ENCODE measurements at places on chromosomes 1 and 21. TPM values are rescaled to one million over a fixed set of nuclear protein-coding genes. Genes with fewer than 3 reads are reported as not detected.

DNA sequence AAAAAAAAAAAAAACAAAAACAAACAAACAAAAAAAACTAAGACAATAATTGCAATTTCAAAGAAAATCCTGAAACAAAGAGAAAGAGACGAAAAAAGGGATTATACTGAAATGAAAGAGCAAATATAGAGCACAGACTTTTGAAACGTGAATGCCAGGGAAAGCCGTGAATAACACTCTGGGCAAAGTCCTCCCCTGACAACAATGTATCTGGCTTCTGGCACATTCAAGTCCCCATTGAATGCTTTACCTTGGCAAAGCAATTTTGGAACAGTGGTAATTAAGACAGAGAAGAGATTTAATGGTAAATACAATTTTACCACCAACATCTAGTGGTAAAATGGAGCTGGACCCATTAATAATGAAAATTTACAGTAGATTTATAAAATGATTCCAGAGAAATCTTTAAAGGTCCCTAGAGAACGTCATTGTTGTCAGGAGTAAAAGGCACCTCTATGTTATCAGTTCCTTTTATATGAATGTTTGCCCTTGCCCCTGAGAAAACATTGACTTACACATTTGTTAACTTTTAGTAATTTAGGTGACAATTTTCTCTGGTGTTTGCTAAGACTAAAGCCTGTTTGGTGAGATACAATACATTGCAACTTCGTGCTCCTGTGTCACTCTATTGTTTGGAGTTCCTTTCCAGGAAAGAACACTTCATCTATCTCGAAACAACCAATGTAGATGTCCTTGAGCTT is 89.7 kb downstream of the GREM2 start:
- DNase-seq, result no peak

DNA sequence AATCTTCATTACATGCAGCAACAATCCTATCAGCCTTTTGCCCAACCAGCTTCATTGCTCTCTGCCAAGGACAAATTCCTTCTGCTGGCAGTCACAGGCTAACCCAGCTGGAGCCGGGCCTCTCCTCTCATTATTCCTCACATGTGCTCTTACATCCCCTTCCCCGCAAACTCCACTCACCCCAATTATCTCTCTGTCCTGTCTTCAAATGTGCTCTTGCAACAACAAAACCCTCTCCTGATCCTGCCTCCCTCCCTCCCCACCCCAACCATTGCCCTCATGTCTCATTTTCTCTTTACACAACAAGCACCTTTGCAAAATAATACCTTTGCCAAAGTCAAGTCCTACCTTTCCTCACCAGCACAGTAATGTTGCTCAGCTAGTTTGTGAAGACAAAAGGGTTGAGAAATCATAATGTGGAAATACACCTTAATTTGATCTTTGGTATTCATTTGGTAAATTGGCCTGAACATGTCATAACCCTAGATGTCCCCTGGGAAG is 36.0 kb upstream of the DHCR24 start:
- DNase-seq, result no peak

GRCh38 chr21:25062061-25062460 is 545.2 kb downstream of the MRPL39 start:
- no peak for DNase-seq

DNA sequence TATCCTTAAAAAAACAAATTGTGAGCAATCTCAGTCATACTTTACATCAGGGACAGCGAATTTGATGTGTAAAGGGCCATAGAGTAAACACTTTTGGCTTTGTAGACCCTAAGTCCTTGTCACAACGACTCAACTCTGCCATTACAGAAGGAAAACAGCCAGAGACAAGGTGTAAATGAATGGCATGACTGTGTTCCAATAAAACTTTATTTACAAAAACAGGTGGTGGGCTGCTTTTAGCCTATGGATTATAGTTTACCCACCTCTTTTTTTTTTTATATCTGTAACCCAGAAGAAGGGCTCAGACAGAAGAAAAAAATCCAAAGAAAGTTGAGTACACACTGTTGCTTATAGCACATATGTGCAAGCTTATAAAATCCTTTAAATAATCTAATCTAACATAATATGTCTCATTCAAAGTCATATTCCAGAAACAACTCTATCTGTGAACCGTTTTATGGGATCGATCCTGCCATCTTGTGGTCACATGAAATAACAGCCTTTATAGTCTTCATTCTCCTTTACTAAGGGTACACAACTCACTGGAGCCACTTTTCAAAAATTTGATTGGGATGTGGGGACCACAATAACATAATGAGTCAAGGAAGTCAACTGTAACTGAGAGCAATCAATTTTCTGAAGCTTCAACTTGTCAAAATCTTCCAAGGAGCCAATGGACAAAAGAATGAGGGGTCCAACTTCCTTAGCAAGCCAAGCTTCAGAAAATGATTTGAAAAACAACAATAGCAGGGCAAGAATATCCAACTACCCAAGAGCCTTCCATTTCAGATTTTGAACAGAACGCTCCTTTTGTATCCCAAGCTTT is 142.2 kb upstream of the KRTAP19-8 start:
- peak; percentile 52 for DNase-seq

DNA sequence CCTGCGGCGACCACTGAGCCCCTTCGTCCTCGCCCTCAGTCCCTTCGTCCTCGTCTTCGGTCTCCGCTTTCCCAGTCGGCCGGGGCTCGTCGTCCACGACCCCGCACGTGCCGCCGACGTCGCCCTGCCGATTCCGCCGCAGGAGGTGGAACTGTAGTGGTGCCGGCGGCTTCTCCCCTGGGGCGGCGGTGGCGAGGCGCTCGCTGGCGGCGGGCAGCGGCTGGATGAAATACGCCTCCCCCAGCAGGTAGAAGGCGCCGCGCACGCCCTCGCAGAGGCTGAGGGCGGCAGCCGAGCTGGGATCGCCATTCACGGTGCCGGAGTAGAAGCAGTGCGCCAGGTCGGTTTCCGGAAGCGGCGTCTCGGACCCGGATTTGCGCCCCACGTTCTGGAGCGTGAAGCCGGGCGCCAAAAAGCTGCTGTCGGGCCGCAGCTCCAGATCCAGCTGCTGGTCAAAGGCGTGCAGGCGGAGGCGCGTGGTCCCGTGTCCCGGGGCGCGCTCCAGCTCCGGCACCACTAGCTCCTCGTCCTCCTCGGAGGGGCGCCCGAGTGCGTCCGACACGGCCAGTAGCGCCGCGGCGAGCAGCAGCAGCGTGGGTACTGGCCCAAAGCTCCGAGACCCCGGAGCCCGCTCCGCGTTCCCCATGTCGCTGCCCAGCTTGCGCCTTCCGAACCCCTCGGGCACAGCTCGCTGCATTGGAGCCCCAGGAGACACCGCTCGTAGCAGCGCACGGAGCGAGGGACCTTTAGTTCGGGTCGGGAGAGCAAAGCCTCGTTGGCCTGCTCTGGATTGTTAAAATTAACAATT is 747 bp downstream of the ADAMTS1 start:
- DNase-seq, result peak; percentile 6

- DNase-seq, result no peak
These were observed 342 bp downstream of the GSTM5 start for GRCh38 chr1:109712321-109712864.

DNA sequence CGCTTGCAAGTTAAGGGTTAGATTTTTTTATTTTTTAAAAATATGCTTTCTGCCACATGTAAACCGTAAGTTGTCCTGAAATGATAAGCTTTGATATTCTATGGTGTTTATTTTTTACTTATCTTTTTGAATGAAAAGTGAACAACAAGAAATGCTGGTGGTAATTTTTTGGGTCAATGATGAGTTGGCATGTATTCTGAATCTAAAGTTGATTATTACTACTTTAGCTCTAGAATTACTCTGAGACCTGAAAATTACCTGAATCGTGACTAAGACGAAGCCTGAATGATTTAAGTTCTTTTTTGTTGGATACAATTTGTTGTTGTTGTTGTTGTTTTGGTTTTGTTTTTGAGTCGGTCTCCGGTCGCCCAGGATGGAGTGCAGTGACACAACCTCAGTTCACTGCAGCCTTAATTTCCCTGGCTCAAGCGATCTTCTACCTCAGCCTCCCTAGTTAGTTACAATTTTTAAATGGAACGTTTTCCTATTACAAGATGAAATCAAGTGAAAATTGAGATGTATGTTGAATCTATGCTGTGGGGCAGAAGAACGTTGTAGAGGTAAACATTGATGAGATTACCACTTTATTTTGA is 941 bp downstream of the RABGGTB start:
- no peak for DNase-seq

- DNase-seq, result no peak
These were observed 14.0 kb downstream of the SESN2 start for GRCh38 chr1:28273216-28273860.

- DNase-seq, result peak; percentile 87
These were observed at the start of gene IFI44L for GRCh38 chr1:78619803-78620579. TSS of gene IFI44L (plus strand) at chr1:78620448. CDS start at chr1:78627916, 7,468 bp downstream.

DNA sequence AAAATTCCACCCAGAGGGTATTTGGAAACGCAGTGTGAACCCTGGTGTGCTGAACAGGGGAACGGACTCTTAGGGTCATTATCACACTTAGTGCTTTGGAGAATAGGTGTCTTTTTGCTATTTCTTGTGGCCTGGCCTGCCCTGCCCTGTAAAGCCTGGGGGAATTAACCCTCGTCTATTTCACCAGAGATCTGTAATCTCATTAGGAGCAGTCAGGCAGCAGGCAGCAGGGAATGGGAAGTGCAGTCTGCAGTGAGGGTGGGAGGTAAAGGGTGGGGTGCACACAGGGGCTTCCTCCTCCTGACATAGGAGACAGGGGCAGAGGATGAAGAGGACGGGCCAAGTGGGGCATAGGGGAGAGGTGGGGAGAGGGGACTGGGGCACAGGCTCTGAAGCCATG is 1.1 kb upstream of the SLC1A7 start:
- no peak for DNase-seq

- no peak for DNase-seq
These were observed 16.9 kb downstream of the MTF2 start for GRCh38 chr1:93095804-93096585.

Gene TMPRSS15
- not detected for total RNA-seq

Gene ARHGAP29
- total RNA-seq, result 0.48 TPM

Gene CAMK1G
- total RNA-seq, result 2.8 TPM

Gene MNDA
- not detected for total RNA-seq

Gene VTCN1
- not detected for total RNA-seq

Measured in activated naive CD4-positive, alpha-beta T cell treated with anti-CD3 and anti-CD28 coated beads for 36 hours (primary cell).